Activated T-helper 17 cell treated with anti-CD3 and anti-CD28 coated beads, Interleukin-2, amount 50 U/mL, for 72 hours (primary cell): ENCODE measurements at places on chromosomes 5 and 9. TPM values are rescaled to one million over a fixed set of nuclear protein-coding genes. Genes with fewer than 3 reads are reported as not detected.

DNA sequence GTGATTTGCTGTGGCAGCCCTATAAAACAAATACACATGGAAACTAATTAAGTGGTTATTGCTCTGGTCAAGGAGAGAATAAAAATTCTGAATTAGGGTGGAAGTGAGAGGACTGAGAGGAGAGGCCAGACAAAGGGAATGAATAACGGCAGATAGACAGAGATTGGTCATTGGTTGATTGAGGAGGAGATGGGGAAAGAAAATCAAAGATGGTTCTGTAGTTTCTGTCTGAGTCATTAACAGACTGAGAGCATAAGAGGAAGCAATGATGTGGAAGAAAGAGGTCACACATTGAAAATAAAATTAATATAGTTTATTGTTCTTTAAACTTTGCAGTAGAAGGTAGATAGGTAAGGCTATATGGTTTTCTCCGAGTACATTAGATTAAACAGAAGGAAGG is 469.8 kb downstream of the ACTL7B start:
- no peak for ATAC-seq

DNA sequence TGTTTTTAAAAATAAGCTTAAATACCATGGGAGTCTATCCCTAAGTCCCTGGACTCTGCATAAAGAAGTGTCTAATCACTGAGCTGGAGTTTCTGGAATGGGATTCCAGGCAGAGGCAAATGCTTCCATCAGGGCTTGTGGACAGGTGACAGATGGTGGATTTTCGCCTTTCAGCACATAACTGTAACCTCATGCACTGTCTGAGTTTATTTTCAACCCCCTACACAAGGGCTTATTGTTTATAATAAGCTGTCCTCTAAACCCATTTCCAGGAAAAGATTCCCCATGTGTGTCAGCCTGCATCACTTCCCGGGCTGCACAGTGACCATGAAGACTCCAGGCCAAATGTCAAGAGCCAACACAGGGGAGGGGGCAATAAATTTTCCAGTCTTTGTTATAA is 264.0 kb downstream of the PIK3R1 start:
- ATAC-seq: no peak

GRCh38 chr5:142587354-142587965 is 98.4 kb downstream of the FGF1 start:
- ATAC-seq: no peak

DNA sequence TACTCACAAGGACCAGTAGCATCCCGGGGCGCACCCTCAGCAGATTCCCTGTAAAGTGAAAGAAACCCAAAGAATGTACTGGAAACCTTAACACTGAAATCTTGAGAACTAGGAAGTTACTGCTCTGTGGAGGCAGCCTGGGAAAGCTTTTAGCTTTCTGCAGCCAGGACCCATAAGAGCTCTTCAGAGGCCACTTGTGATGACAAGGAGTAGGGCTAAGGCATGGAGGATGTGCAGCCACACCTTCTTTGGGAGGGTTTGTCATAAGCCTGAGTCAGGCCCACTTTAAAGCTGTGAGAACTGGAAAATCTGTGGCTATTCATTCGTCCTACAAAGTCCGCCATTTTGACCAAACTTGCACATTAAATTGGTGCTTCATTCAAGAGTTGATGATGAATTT is 291.1 kb upstream of the TLE4 start:
- no peak for ATAC-seq

- no peak for ATAC-seq
Observed at GRCh38 chr5:146243247-146243646, 39.8 kb downstream of the RBM27 start.

IRGM gene
- 1.4 TPM for total RNA-seq

GNA14 gene
- total RNA-seq: not detected

GABRA6 gene
- not detected for total RNA-seq

QRFP gene
- total RNA-seq: not detected
